ENCODE measurements at places on chromosomes 11 and 22.

DNA sequence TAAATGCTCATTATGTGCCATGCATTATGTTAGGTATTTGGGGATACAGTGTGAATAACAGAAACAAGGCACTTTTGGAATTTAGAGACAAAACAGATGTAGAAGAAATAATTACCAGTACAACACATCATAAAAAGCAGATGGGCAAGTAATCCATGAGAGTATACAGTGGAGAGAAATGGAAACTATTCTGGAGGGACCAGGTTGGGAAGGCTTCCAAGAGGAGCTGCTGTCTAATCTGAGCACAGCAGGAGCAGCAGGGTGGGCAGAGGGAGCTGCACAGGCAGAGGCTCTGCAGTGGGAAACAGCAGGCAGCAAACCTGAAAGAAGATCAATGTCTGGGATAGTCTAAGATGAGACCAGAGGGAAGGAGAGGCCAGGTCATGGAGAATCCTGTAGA is 268.7 kb upstream of the CCDC90B start:
- DNase-seq, result no peak

- DNase-seq, result no peak
Observed at GRCh38 chr11:35177370-35177769, 38.4 kb downstream of the CD44 start.

GRCh38 chr11:12099132-12099873 is 11.1 kb upstream of the MICAL2 start:
- DNase-seq, result no peak

DNA sequence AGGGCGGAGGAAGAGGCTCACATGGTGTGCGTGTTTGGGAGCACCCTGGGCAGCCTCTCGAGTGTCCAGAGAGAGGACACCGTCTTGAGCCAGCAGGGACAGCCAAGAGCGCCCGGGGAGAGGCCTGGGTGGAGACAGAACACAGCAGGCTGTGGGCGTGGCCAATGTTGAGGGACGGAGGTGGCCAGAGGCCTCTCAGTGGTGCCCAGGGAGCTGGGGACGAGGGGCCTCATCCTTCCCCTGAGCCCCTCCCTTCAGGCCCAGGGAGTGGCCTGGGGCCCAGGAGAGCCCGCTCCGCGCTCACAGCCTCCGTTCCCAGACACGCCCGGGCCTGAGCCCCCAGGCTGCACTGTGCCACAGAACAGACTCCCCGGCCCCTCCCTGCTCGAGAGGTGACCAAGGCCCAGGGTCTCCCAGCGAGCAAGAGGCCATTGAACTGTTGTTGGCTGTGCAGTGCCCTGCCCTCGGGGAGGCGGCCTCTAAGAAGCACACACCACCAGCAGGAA is 48.4 kb downstream of the CDKN1C start:
- DNase-seq, result peak; percentile 67

- DNase-seq, result no peak
Observed at GRCh38 chr11:12687740-12688139, 13.5 kb downstream of the TEAD1 start.

- no peak for DNase-seq
Observed at GRCh38 chr11:119085437-119085847, 761 bp downstream of the HMBS start.

GRCh38 chr11:96215826-96216225 is 127.2 kb downstream of the MAML2 start:
- DNase-seq, result no peak

DNA sequence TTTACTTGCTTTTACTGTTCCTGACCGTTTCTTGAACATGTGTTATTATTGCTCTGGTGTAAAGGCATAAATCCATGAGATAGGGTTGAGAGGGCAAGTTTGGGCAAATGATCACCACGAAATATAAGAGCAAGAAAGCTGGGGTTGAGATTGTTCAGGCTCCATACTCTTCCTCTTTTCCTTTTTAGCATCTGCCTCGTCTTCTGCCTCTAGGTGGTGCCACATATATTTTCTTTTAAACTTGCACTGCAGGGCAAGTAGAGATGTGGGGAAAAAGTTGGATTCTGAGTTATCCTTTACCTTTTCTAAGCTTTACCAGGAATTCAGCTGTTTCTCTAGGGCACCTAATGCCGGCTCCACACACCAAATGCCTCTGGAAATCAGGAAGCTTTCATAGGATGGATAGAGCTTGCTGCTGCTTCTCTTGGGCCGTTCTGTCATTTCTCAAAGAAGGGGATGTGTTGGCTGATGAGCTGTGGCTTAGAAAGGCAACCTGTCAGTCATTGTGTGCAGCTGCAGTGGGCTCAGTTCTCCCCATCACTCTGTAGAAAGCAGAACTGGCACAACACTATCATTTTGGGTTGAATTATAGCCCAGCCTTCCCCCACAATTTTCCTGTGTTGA is 98.2 kb downstream of the LDLRAD3 start:
- DNase-seq, result no peak

GRCh38 chr11:47438721-47439120 is 10.2 kb downstream of the RAPSN start:
- DNase-seq, result no peak

DNA sequence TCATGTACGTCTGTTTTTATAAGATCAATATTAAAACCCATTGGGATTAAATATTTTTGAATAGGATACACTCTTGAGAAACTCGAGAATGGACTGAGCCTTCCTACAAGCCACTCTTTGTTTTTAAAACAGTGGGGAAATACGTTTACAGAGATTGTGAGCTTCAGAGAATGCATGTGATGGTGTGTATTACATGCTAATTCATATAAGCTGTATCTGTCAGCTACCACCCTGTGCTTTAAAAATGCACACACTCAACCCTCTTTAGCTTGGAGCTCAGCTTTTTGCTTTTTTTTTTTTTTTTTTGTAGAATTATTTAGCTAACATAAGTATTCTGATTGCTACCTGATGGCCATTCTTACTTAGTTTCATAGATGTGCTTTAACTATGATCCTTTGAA is 46.3 kb upstream of the ASPHD2 start:
- DNase-seq, result no peak

DNA sequence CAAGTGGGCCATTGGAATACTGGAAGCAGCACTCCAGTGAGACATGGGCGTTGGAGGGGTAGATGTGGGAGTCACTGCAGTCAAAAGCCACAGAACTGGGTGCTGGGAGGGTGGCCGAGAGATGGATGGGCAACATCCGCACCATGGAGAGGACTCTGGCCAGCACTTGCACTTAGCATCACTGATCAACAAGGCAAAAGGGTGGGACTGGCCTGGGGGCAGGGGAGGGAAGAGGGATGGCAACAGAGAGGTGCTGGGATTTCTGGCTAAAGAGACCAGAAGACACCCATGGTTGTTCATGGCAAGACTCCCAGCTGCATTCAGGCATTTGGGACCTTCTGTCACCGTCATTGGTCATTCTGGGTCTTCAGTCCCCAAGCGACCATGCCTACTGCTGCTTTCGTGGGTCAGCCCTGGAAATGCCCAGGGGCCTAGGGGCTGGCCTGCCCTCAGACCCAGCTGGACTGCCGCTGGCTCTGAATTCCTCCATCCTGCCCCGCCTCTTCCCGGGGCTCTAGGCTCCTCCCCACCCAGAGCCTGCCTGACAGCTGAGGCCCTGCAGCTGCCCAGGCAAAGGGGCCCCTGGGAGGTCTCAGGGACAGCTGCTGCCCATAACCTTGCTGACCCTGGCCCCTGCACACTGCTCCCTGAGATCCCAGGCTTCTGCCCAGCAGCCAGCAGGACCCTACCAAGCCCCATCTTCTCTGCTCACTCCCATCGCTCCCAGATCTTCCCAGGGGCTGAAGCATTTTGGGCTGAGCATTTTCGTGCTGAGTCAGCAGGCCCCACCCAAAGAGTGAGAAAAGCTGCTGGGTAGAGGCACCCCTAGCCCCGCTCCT is 13.0 kb upstream of the CDC42EP2 start:
- DNase-seq, result no peak
